Heart left ventricle (tissue), 16 donors: ENCODE measurements at places on chromosomes 11 and 22.

DNA sequence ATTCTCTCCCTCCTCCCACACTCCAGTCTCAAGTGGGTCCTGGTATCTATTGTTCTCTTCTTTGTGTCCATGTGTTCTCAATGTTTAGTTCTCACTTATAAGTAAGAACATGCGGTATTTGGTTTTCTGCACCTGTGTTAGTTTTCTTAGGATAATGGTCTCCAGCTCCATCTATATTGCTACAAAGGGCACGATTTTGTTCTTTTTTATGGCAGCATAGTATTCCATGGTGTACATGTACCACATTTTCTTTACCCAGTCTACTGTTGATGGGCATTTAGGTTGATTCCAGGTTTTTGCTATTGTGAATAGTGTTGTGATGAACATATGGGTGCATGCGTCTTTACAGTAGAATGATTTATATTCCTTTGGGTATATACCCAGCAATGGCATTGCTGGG is 4.2 kb upstream of the INCENP start:
- no peaks in the 10 kb centered on the region for H3K36me3 ChIP-seq
- H3K27me3 ChIP-seq = no peaks in the 10 kb centered on the region
- no peak overlapping the region for H3K4me3 ChIP-seq
- no peak overlapping the region for H3K27ac ChIP-seq

DNA sequence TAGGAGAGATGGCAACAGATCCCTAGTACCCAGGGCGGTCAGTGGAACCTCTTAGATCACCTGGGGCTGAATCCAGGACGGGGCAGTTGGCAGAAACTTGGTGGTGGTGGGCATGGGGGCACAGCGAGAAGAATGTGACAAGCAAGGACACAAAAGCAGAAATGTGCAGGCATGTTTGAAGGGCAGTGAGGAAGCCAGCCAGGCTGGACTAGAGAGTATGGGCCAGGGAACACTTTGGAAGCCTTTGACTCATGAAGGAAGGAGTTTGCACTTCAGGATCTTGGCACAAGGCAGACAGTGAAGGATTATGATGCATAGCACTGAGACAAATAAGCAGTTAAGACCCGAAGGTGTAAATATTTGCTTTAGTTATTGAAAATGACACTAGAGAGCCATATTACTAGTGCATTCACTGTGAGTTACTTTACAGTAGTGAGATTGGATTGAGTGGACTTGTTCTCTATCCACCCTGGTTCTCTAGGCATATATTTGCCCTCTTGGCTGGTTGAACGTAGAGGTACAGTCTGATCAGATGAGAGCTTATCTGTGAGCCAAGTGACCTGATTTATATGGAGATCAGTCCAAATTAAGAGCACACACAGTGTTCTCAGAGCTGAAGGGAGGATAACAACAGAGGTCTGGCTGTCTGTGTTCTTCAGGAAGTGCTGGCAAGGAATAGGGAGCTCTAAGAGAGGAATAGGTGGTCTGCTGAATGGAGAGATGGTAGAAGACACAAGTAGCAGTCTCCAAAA is 210.4 kb downstream of the SNX19 start:
- no peaks in the 10 kb centered on the region for H3K36me3 ChIP-seq
- H3K4me1 ChIP-seq = no peaks in the 10 kb centered on the region
- no peak for DNase-seq
- H3K27ac ChIP-seq = no peak overlapping the region

DNA sequence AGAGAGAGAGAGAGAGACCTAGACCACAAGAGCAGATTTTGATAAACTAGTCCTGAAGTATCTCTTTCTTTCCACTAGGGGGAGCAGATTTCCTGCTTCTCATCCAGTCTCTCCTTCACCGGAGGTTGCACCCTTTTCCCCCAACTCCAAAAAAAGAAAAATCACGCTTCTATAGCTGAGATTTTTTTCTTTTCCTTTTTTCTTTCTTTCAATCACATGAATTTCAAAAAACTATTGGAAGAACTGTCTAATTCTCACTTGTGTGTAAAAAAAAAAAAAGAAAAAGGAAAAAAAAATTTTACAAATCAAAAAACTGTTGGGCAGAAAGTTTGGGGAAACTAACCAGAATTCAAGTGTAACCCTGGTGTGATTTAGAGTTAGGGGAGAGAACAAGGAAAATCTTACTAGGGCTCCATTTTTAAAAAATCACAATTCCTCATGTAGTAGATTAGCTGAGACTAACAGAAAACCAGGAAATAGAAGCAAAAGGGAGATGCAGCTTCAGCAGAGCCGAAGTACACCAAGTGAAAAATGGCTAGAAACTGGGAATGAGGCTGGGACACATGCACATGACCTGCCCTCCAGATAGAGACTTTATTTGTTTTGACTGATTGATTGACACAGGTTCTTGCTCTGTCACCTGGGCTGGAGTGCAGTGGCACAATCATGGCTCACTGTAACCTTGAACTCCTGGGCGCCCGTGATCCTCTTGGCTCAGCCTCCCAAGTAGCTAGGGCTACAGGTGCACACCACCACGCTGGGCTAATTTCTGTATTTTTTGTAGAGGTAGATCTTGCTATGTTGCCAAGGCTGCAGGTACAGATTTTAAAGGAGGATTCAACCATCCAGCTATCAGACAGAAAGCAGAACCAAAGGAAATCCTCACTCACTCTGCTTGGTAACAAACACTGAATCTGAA is 27.1 kb downstream of the SDHD start:
- DNase-seq = no peak
- H3K27ac ChIP-seq = no peak overlapping the region
- H3K4me3 ChIP-seq = no peak overlapping the region
- no peaks in the 10 kb centered on the region for H3K27me3 ChIP-seq
- H3K36me3 ChIP-seq = no peaks in the 10 kb centered on the region

DNA sequence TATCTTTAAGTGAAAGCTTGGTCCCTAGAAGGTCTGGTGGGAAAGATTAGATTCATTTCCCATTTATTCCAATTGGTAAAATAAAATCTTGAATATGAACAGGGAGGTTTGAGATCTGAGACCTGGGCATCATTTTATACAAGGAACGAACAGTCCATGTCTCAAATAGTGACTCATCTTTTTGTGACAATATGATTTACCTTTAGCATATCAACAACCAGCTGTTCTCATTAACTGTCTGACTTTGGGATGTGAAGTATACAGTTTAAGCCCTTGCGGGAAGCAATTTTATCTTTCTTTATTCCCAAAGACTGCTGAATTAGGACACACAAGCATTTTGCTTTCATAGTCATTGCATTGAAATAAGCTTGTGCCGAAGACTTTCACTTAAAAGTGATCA is 691.6 kb downstream of the ETS1 start:
- no peaks in the 10 kb centered on the region for H3K4me1 ChIP-seq
- H3K27ac ChIP-seq = no peak overlapping the region
- no peaks in the 10 kb centered on the region for H3K36me3 ChIP-seq
- DNase-seq = no peak
- H3K27me3 ChIP-seq = no peaks in the 10 kb centered on the region

DNA sequence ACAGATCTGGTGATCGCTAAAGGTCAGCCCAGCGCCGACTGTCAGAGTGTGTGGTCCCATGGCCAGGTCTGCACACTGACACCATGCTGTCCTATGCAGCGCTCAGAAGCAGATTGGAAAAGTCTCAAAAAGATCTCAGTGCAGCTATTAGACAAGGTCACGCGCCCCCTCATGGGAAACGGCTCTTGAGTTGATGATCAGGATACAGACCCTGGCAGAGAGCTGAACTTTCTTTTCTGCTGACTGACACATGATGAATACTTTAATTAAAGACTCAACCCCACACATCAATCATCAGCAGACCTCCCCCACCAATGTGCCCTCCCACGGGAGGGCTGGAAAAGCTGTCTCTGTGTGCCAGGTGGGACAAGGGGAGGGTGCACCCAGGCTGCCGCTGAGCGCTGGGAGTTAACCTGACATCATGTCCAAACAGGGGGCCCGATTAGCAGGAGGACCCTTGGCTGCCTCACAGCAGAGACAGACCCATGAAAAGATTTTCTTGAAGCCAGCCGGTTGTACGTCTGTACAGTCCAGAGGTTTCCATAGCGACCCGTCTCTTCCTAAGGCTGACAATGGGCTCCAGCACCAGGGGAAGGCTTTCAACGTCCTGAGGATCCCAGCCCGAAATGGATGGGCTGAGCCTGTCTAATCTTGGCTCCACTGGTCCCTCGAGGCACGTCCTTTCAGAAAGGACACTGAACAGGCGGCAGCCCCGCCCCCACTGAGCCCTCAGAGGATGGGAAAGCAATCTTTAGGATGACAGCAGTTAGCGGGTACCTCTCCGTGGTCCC is 26.9 kb downstream of the RASD2 start:
- H3K36me3 ChIP-seq = no peaks in the 10 kb centered on the region
- H3K4me3 ChIP-seq = no peak overlapping the region
- H3K4me1 ChIP-seq = no peaks in the 10 kb centered on the region
- peak; percentile 60 for DNase-seq

DNA sequence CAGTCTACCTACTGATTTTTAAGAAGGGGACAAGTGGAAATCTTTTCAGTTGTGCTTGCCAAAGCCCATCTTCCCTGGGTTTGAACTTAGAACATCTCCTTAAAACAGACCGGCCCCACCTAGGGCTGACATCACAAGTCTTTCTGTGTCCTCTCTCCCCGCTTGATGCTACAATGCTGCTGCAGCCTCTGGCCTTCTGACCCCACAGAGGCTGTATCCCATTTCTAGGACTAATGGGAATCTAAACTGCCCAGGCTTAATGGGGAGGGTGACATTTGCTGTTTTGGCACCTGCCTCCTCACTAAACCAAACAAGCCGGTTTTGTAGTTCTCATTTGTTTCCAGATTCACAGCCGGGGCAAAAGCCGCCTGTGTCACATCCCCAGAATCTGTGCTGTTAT is 121.3 kb upstream of the CADM1 start:
- H3K27me3 ChIP-seq = no peaks in the 10 kb centered on the region
- DNase-seq = no peak
- H3K4me3 ChIP-seq = no peak overlapping the region
- no peaks in the 10 kb centered on the region for H3K36me3 ChIP-seq
- peaks cover 16% of the 10 kb centered on the region for H3K4me1 ChIP-seq

DNA sequence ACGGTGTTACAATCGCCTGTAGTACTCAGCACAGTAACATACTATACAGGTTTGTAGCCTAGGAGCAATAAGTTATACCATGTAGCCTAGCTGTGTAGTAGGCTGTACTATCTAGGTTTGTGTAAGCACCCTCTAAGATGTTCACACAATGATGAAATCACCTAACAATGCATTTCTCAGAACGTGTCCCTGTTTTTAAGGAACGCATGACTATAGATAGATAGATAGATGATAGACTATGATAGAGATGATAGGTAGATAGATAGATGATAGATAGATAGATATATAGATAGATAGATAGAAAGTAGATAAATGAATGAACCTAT is 203.9 kb downstream of the FAM76B start:
- H3K27ac ChIP-seq = no peak overlapping the region
- no peaks in the 10 kb centered on the region for H3K27me3 ChIP-seq
- DNase-seq = no peak
- no peak overlapping the region for H3K4me3 ChIP-seq

GRCh38 chr11:62556875-62557631 is 10.4 kb upstream of the AHNAK start:
- no peak overlapping the region for H3K4me3 ChIP-seq
- peak overlapping the region; percentile 67 for H3K27ac ChIP-seq
- DNase-seq = no peak
- H3K27me3 ChIP-seq = no peaks in the 10 kb centered on the region

DNA sequence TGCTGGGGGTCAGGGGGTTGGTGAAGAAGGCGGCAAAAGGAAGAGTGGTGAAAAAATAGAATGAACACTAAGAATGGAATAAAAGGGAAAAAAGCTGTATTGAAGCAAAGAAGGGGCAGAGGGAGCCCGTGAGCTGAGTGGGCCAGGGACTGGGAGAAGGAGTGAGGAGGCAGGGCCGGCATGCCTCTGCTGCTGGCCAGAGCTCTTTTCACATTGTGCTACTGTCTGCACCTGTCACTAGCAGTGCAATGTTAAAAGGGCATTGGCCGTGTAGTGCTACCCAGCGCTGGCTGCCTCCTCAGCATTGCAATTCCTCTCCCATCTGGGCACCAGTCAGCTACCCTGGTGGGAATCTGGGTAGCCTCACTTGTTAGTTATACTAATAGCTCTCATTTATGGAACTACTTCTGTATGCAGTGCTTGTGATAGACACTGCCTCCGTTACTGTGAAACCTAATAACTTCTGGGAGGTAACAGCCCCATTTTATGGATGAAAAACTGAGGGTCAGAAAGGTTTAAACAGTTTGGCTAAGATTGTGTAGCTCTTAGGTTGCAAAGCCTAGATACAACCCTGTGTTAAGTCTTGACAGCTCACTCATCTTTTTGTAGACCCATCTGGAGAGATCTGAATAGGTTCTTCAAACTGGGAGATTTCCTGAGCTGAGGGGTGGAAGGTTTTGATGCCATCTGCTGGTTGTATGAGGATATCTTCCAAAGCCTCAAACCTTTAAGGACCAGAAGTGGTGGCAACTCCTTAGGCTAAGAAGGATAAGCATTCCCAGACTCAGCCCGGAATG is 8.5 kb downstream of the YPEL4 start:
- H3K4me1 ChIP-seq = peaks cover 24% of the 10 kb centered on the region
- H3K36me3 ChIP-seq = no peaks in the 10 kb centered on the region
- no peak overlapping the region for H3K4me3 ChIP-seq
- H3K27me3 ChIP-seq = peaks cover 3% of the 10 kb centered on the region

DNA sequence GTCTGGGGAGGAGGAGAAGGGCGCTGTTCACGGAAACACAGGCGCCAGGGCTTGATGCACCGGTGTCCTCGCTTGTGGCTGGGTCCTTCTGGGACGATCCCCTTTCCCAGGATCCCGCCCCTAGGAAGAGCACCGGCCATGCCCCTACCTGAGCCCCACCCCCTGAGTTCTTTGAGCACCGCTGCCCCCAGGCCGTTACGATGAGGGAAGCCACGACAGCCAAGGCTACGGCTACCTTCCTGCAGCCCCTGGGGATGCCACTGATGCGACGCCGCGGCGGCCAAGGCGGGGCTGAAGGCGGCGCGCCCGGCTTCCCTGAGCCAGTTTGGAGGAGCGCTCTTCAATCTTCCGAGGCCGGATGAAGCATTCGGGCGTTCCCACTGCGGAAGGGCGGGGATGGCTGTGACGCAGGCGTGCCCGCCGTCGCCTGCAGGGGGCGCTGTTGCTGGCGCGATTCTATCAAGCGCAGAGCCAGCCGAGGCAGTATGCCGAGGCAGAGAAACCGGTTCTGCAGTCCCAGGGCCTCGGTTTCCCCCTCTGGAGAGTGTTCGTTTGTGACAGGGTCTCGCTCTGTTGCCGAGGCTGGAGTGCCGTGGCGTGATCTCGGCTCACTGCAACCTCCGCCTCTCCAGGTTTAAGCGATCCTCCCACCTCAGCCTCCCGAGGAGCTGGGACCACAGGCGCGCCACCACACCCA is 9.7 kb upstream of the NEFH start:
- no peak overlapping the region for H3K4me3 ChIP-seq
- H3K4me1 ChIP-seq = peaks cover 9% of the 10 kb centered on the region
- peak; percentile 44 for DNase-seq
- no peak overlapping the region for H3K27ac ChIP-seq

GRCh38 chr11:128670631-128671030 is 23.2 kb upstream of the FLI1 start:
- H3K27me3 ChIP-seq = peaks cover 3% of the 10 kb centered on the region
- DNase-seq = no peak
- no peak overlapping the region for H3K4me3 ChIP-seq
- H3K4me1 ChIP-seq = no peaks in the 10 kb centered on the region

GRCh38 chr11:2803186-2804091 is 82.1 kb downstream of the CDKN1C start:
- H3K27ac ChIP-seq = no peak overlapping the region
- peaks cover 26% of the 10 kb centered on the region for H3K4me1 ChIP-seq
- peak; percentile 48 for DNase-seq
- no peaks in the 10 kb centered on the region for H3K27me3 ChIP-seq
- no peak overlapping the region for H3K4me3 ChIP-seq
